Hematopoietic multipotent progenitor cell treated with erythropoietin and hydrocortisone succinate and interleukin-3 and kit ligand, for 17 days (in vitro differentiated cells): ENCODE measurements at places on chromosomes 2 and 18.

DNA sequence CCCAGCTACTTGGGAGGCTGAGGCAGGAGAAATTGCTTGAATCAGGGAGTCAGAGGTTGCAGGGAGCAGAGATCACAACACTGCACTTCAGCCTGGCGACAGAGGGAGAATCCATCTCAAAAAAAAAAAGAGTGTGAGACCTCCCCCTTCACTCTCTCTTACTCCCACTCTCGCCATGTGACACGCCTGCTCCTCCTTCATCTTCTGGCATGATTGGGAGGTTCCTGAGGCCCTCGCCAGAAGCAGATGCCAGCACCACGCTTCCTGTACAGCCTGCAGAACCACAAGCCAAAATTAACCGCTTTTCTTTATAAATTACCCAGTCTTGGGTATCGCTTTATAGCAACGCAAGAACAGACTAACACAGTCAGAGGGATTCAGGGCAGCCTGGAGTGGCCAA lies 66.3 kb upstream of the CREB1 start:
- DNase-seq = no peak

GRCh38 chr2:44948565-44949328 lies 7.2 kb downstream of the SIX3 start:
- no peak for DNase-seq

- DNase-seq = no peak
Measured at GRCh38 chr2:184049566-184049965, 548.8 kb upstream of the ZNF804A start.

GRCh38 chr2:77604953-77605929 lies 83.1 kb upstream of the LRRTM4 start:
- DNase-seq = no peak

- no peak for DNase-seq
Measured at GRCh38 chr2:20419752-20420151, 27.1 kb upstream of the RHOB start.

GRCh38 chr2:178006710-178007109 lies 65.9 kb downstream of the PDE11A start:
- DNase-seq = no peak

GRCh38 chr2:199455545-199456382 lies 2.0 kb downstream of the SATB2 start:
- DNase-seq = no peak

- no peak for DNase-seq
Measured at GRCh38 chr2:127173057-127173456, 47.0 kb downstream of the CYP27C1 start.

DNA sequence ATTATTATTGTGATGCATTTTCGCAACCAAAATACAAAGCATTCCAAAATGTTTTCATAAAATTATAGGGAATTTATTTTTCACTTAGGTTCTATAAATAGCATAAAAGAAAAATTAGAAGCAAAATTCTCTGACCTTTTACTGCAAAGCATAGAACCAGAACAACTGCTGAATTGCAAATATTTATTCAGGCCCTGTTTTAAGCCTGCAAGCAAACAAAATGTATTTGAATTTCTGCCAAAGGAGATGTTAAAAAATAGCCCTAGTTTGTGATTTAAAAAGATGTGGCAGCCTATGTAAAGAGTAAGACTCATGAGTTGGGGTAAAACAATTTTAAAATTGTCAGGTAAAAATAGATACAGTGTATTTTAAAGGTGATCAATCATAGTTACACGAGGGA lies 138.1 kb downstream of the KCNJ3 start:
- no peak for DNase-seq

DNA sequence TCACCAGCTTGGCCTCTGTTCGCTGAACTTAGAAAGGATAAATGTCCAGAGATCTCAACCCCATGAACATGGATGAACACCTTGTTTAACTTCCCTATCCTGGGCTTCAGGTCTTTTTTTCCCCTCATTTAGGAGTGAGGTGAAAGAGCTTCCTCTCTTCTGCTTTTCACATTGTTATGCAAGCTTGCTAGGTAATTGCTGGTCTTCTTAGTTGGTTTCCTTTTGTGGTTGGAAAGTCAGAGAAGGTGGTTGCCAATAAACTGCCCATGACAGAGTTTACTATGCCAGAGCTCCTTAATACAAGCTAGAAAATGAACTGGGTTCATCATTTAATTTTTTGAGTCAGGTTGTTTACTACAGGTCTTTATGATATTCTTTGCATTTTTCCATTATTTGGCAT lies 16.6 kb downstream of the SLC9A4 start:
- no peak for DNase-seq

GRCh38 chr2:234451242-234451641 lies 45.6 kb downstream of the ARL4C start:
- DNase-seq = no peak

- DNase-seq = no peak
Measured at GRCh38 chr2:109597283-109597682, 16.5 kb downstream of the SEPTIN10 start.

DNA sequence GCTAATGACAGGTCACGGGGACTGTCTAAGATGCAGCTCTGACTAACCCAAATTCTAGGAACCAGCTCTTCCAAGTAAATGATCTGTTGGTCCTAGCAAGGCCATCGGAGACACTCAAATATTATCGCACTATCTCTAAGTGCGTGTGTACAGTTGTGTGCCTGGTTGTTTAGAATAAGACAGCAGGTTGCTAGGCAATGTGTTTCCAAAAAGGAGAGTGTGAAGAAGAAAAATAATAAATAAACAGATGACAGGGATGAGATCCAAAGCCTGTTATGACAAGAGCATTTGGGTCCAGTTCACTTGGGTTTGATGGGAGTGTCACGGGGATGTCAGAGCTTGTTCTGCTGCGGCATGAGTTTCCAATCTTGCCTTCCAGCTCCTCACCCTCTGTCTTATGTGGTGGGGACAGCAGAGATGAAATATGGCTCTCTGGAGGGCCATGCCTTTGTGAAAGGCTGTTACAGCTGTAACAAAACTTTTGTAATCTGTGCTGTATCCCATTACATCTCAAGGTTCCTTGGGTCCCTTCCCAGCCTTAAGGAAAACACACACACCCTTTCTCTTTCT lies 127.5 kb upstream of the TNP1 start:
- DNase-seq = no peak

DNA sequence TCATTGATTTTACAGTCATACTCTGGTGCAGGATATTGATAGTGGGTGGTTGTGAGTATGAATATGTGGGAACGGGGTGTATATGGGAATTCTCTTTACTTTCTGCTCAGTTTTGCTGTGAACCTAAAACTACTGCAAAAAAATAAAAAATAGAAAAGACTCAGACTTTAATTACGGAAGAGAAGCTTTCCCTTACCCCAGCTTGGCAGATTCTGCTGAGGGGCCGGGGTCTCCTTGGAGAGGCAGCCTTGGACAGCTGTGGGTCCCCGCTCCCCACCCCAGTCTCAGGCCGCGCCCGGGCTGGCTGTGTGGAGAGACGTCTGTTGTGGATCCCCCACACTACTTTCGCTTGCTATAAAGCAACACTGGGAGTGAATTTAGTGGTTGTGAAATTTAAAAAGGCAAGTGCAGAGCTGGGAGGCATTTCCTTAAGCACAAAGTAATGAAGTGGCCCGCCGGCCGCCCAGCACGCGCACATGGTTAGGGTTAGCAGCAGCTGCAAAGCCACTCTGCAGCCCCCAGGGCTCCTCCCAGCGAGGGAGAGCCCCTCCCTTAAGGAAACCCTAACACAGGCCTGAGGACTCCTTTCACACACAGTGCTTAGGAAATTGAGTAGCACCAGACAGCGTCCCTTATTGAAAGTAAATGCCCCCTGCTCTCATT lies 102.4 kb downstream of the DDX1 start:
- no peak for DNase-seq

- no peak for DNase-seq
Measured at GRCh38 chr2:235555371-235555770, 61.5 kb downstream of the AGAP1 start.

DNA sequence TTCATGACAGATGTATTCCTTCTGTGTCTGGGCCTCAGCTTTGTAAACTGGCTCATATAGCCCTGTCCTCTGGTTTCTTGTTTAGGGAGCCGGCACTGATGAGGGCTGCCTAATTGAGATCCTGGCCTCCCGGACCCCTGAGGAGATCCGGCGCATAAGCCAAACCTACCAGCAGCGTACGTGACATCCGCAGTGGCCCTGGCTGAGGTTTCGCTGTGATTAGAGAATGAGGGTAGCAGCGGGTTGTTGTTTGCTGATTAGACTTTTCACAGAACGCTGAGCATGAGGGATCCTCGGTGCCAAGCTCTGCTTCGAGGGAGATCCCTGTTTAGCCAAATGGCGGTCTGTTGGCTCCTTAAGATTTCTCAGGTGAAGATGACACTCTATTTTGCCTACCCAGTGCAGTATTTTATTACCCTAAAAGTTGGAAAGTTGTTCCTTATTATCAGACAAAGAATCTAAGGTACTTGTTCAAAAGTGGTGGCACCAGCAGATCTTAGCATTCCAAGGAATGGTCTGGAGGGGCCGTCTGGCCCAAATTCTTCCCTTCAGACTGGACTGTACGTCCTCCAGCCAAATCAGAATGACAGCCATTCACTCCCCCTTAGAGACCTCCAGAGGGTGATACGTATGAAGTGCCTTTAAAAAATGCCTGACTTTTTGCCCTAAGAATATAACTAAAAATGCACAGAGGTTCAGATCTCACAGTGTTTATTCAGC lies 21.5 kb upstream of the GMCL1 start:
- DNase-seq = no peak

GRCh38 chr2:37589298-37589697 lies 82.1 kb downstream of the CDC42EP3 start:
- DNase-seq = no peak

DNA sequence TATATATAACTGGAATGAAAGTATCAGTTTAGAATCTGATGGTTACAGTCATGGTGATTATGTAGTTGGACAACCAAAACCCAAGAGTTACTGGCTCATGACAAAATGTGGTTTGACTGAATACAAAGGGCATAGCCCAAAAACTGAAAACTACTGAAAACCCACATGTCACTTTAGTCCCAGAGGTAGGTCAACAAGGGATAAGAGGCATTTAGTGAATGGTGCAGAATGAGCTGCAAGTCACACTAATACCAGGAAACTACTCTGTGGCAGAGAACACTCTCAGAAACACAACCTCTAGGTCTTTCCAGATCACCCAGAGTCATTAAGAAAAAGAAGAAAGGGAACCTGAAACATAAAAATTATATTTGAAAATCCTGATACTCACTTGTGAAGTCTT lies 154.5 kb downstream of the AGPS start:
- DNase-seq = no peak

DNA sequence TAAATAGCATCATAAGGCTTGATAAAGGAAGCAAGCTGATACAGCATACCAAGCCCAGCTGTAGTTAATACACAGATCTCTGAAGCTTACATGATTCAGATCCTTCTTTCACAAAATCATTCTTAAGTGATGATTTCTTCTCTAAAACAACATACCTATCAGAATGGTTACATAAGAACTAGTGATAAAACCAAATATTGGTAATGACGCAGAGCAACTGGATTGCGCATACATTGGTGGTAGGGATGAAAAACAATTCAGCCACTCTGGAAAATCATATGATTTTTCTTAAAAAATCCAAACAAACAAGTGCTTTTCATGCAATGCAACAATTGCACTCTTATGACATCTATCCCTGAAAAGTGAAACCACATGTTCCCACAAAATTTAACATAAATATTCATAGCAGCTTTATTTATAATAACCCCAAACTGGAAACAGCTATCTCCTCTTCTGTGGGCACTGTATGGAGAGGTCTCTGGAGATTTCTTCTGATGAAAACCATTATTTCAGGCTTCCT lies 153.6 kb upstream of the DSEL start:
- DNase-seq = no peak

DNA sequence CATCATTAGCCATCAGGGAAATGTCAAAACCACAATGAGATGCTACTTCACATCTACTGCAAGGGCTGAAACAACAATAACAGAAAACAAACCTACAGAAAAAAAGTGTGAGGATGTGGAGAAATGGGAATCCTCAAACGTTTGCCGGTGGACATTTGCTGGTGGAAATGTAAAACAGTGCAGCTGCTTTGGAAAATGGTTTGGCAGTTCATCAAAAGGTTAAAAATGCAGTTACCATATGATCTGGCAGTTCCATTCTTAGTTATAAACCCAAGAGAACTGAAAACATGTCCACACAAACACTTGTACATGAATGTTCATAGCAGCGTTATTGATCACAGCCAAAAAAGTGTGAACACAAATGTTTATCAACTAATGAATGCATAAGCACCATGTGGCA lies 44.2 kb downstream of the PROC start:
- no peak for DNase-seq

DNA sequence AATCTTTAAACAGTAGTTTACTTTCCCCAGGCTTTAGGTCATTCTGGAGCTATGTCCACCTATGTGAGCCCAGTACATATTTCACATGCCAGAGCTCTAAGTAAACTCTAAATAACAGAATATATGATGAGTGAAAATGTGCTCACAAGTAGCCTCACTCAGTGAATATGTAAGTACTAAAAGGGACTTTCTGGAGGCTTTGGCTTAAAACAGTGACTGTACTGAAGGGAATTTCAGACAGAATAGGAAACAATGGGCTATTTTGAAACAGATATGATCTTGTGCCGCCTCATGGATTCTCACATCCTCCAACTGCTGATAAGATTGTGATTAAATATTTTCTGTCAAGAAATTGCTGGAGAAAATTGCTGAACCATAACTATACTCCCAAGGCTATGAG lies 747.9 kb downstream of the SOCS6 start:
- DNase-seq = no peak

DNA sequence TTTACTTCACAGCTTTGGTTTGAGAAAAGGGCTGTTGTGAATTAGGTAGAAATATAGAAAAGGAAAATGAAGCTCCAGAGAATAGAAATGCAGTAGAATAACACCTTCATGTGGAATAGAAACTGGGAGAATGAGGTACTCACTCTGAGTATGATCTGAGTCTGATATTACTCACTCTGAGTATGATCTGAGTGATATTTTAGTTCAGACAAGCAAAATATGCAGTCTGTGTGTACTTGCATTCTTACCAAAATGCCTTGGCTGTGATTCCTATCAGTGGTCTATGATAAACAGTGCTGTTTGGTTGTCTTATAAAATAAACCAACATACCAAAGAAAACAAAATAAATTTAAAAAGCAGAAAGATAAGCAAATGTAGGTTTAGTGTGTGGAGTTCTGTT lies 487.6 kb downstream of the THSD7B start:
- no peak for DNase-seq

DNA sequence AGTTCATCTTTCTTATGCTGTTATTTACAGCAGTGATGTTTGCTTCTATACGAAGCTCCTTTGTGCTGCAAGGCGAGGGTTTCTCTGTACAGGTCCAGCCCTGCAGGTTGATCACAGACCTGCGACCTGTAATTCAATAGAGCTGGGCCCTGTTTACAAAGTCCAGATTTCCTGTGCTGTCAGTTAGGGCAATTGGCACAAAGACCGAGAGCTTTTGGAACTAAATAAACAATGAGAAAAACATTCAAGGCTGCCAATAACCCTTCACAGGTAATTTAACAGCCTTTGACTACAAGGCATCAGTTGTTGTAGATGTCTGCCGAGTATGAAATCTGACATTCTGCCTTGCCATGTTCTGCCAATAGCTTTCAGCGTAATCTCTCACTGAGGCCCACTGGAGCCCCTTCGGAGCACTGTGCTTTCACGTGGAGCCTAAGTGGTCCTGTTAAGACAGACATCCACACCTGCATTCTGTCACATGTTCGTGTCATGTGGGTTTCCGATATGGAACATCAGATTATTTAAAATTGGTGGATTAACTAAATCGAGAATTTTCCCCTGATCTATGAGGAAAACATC lies 232.5 kb downstream of the PTGR3 start:
- no peak for DNase-seq

GRCh38 chr18:33781429-33781828 lies 203.4 kb downstream of the ASXL3 start:
- DNase-seq = no peak
